Hematopoietic multipotent progenitor cell treated with erythropoietin and hydrocortisone succinate and interleukin-3 and kit ligand, for 4 days (in vitro differentiated cells): ENCODE measurements at places on chromosomes 13 and 19.

DNA sequence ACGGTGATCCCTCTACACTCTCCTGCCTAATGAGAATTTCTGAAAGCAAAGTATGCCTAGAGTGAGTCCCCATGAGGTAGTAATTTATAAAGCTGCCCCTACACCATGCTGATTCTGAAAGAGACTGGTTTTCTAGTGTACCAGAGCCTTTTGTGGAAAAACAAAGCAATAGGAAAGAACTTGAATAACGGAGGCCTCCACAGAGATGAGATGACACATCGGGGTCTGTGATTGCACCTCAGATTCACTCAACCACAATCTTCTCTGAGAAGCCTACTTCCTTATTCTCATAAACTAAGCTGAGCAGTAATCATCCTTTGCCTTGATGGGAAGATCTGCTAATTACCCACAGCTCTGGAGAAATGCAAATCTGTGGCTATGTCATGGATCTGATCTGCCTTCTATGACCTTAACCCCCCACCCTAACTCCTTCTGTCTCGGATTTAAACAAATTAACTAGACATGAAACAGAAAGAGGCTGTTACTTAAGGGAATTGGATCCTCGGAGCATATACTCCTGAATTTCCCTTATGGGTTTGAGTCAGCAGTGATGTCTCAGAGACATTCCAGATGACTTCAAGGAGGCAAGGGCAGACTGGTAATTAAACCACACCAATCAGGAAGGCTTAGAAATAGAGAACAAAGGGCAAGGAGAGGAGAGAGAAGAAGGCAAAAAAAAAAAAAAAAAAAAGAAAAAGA, 128.0 kb downstream of the DCT start:
- peak; percentile 43 for DNase-seq

DNA sequence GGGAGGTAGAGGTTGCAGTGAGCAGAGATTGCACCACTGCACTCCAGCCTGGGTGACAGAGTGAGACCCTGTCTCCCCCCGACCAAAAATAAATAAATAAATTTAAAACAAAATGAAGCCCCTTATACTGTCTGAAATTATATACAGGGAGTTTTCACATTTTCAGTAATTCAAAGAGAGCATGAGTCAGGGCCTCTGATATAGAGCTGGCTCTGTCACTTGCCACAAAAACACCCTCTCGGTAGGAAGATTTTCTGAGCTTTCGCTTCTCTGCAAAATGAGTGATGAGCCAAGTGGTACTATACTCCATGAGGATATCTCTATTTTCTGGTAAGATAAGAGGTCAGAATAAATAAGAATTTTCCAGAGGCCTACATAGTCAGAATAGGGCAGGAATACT, 462.9 kb downstream of the COG6 start:
- DNase-seq = no peak

DNA sequence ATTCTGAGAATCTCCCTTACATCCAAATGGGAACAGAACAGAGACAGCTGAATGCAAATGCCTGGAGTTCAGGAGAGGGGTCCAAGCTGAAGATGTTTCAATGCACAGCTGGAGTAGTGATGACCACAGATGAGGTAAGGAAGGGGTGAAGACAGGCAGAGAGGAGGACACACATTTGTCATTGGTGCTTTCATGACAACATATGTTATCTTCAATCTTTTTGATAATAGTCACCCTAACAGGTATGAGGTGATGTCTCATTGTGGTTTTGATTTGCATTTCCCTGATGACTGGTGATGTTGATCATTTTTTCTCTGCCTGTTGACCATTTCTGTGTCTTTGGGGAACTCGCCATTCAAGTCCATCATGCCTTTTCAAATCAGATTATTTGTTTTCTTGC, 19.2 kb downstream of the SIGLEC7 start:
- DNase-seq = no peak

GRCh38 chr13:99347335-99347878, 40.2 kb upstream of the GPR183 start:
- DNase-seq = no peak

GRCh38 chr13:91349992-91350911, 2.8 kb downstream of the MIR17HG start:
- no peak for DNase-seq

DNA sequence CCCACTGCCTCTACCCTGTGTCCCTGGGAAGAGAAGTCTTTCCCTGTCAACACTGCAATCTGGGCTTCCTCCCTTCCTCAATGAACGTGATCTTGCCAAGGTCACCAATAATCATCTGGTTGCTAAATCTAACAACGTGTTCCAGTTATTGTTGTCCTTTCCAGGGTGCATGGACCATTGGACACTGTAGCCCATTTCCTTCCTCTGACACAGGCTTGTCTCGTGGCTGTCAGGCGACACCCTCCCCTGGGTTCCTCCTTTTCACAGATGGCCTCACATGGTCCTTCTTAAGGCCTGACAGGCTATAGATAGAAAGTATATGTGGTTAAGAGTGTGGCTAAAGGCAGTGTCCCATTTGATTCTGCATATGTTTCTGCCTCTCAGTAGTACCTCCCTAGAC, 67.7 kb upstream of the STARD13 start:
- DNase-seq = peak; percentile 91

DNA sequence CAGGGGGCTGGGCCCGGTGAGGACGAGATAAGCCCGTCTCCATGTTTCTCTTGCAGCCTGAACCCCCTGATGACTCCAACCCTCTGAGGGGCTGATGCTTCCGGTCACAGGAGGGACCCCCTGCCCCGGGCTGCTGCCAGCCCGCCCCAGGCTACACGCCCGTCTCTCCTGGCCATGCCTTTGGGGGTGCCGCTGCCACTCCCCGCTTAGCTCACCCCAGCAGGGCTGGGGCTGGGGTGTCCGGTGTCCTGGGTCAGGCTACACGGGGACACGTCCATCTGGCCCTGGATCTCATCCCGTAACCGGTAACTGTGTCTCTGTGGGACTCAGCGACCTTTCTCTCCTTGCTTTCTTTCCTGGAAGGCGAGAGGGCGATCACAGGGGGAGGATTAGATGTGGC, 40.8 kb downstream of the GADD45B start:
- no peak for DNase-seq

- DNase-seq = no peak
These were observed 27.4 kb upstream of the EMP3 start for GRCh38 chr19:48297975-48298374.

- no peak for DNase-seq
These were observed 257.7 kb downstream of the DACH1 start for GRCh38 chr13:71609271-71609670.

- DNase-seq = no peak
These were observed 1212.0 kb downstream of the PCDH17 start for GRCh38 chr13:58843567-58843966.

GRCh38 chr19:38024992-38025908, 118.2 kb downstream of the SIPA1L3 start:
- DNase-seq = no peak

GRCh38 chr13:62176051-62176450, 760.4 kb upstream of the PCDH20 start:
- DNase-seq = no peak

GRCh38 chr13:46621133-46621532, 68.2 kb downstream of the LRCH1 start:
- DNase-seq = no peak

- DNase-seq = peak; percentile 29
These were observed 3.2 kb upstream of the SIX5 start for GRCh38 chr19:45772130-45772840.

- no peak for DNase-seq
These were observed 38.2 kb upstream of the C1QTNF9 start for GRCh38 chr13:24271231-24271600.

GRCh38 chr19:10764340-10764894, 46.5 kb downstream of the DNM2 start:
- DNase-seq = no peak

DNA sequence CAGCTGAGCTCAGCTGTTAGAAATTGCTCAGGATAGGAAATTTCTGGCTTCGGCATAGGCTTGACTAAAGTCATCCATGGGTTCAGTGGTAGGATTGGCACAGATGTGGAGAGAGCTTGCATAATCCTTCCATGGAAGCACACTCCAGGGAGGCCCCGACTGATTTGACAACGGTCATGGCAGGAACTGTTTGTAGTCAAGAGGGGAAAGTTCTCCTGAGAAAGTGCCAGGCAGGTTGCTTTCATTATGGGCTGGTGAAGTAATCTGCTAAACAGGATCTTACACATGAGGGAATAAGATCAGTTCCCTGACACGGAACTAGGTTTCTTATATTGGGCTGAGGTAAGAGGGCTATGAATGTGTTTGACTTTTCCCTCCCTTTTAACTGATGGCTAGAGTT, 120.1 kb downstream of the RGCC start:
- DNase-seq = no peak

GRCh38 chr13:43119206-43119605, 95.8 kb downstream of the DNAJC15 start:
- DNase-seq = no peak

- DNase-seq = no peak
These were observed 291.1 kb downstream of the LMO7 start for GRCh38 chr13:75927183-75927669.

GRCh38 chr13:46667687-46668281, 114.8 kb downstream of the LRCH1 start:
- DNase-seq = peak; percentile 55

GRCh38 chr13:26062853-26063444, 11.1 kb upstream of the SHISA2 start:
- DNase-seq = peak; percentile 75

DNA sequence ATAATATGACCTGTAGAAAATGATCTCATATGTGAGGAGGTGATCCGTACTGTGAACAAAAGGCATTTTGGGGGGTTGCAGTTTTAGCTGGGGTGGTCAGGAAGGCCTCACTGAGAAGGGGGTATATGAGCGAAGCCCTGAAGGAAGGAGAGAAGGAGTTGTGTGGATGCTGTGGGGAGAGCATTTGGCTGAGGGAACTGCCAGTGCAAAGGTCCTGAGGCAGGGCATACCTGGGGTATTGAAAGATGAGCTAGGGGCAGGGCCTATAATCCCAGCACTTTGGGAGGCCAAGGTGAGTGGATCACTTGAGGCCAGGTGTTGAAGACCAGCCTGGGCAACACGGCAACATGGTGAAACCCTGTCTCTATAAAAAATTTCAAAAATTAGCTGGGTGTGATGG, 2.5 kb downstream of the SELENOV start:
- DNase-seq = no peak

- peak; percentile 80 for DNase-seq
These were observed at the start of gene TBXA2R for GRCh38 chr19:3606690-3607289. Gene TBXA2R (minus strand): TSS chr19:3606875. CDS start chr19:3600634, 6,241 bp downstream.

DNA sequence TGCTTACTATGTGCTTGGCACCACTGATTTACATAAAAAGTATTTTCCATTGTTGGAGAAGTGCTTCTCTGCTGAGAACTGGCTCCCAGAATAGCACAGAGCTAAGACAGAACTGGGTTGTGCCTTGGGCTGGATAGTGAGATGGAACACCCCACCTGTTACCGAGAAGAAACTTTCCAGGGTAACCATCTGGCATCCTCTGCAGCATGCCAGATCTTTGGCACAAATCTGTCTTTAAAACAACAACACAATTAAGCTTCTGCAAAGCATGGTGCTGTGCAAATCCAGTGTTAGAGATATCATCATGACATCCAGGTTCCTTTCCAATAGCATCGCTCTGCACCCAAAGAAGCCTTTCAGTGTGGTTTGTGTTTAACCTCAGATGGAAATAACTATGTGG, 202.5 kb upstream of the RFC3 start:
- no peak for DNase-seq

DNA sequence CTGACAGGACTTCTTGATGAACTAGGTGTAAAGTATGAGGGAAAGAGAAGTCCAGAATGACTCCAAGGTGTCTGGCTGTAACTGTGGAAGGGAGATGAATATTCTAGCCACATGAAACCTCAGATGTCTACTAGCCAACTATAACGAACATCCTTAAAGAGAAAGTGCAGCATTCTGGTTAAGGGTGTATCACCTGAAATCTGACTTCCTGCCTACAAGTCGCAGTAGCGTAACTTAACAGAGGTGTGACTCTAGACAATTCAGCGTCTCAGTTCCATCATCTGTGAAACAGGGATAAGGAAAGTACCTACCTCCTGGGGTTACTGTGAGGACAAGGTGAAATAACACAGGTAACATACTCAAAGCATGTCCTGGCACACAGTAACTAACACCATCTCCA, 145.7 kb upstream of the FBXL3 start:
- no peak for DNase-seq

DNA sequence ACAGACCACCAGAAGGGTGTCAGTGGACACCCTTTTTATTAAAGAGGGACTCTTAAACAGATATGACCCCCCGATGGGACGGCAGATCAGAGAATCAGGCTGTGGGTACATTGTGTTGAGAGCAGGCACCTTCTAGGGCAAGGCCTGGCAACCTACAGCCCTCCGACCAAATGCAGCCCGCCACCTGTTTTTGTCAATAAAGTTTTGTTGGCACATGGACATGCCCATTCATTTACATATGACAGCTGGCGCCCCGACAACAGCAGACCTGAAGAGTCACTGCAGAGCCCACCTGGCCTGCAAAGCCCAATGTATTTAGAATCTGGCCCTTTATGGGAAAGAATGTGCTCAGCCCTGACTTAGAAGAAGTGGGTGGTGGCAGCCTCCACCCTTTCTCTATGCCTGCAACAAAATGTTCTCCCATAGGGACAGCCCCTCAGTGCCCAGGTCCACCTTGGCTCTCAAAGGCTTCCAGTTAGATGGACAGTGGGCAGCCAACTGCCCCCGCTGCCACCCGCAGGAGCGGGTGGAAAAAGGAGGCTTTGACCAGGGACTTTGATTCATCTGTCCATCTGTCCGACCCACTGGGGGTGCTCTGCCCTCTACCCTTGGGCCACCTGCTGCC, 184.9 kb downstream of the PTPRS start:
- DNase-seq = no peak

DNA sequence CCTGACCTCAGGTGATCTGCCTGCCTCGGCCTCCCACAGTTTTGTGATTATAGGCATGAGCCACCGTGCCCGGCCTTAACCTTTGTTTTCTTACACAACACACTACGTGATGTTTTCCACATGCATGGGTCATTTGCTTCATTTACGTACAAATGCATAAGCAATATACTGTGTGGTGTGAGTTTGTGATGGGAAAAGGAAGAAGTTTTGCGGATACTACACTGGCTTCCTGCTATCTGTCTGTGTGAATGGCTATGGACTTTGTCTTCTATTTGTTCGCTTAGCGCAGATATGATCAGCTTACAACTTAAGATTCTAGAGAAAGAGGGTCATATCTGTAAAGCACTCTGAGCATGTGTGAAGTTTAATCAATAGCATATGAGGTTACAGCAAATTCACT, 5.5 kb upstream of the ALOX5AP start:
- no peak for DNase-seq

DNA sequence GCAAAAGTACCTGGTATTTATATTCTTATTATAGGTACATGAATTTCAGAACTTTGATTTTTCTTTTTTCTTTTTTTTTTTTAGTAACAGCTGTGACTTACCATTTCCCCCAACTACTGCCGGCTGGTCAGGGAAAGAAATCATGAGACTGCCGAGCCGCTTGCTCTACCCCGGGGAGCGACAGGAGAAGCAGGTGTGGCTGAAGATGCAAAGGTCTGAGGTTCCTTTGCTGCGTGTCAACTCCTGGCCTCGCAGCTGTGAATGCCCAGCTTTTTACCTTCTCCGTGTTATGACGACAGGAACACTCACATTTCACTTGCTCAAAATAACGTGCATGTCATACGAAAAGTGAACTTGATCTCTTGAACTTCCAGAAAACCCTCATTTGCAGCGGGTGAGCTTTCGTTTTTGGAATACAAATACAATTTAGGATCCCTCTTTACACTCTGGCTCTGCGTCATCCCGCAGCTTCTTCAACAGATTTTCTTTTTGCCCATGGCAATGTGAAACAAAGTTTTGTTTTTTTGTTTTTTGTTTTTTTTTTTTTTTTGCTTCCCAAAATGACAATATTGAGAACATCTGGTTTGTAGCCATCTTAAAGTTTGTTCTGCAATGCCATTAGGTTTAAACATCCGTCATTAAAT, 117.9 kb downstream of the EFNB2 start:
- no peak for DNase-seq
